ENCODE measurements at places on chromosomes 4 and X.

- DNase-seq, result no peak
Measured at GRCh38 chr4:87523307-87523706, 5.9 kb downstream of the SPARCL1 start.

DNA sequence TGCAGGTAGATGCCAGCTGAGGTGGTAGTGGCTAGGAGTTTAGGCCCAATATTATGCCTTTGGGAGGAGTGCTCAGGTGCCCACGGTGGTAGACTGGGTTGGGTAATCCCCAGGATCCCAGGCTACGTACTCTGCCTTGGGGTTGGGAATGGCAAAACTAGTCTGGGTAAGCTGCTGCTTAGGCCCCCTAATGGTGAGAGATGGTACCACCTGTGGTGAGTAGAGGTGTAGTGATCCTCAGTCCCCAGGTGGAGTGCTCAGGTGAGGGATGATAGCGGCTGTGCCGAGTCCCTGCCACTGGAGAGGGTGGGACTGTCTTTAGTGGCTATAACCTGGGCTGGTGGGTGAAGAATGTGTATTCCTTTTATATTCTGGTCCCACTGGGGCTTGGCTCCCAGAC is 75.2 kb downstream of the IL1RAPL2 start:
- DNase-seq, result no peak

GRCh38 chr4:81197864-81198524 is 17.0 kb downstream of the PRKG2 start:
- DNase-seq, result no peak

- no peak for DNase-seq
Measured at GRCh38 chrX:29470030-29470429, 745.3 kb upstream of the MAGEB2 start.

DNA sequence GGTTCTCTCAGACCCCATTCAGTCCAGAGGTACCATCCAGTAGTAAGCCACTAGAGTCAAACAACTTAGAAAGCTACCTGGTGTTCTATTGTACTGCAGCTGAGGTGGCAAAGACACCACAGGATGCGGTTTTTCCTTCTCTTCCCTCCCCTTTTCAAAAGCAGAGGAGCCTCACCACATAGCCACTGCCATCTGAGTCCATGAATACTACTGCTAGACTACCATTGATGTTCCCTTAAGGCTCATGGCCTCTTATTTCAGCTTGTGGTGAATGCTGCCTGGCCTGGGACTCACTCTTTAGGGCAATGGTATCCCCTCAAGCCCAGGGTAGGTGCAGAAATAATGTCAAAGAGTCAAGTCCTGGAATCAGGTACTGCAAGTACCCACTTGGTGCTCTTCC is 41.8 kb upstream of the KLHL4 start:
- no peak for DNase-seq

GRCh38 chr4:73258436-73258685 is 237 bp downstream of the ANKRD17 start:
- no peak for DNase-seq

GRCh38 chrX:14851526-14851925 is 21.3 kb downstream of the FANCB start:
- DNase-seq, result no peak

DNA sequence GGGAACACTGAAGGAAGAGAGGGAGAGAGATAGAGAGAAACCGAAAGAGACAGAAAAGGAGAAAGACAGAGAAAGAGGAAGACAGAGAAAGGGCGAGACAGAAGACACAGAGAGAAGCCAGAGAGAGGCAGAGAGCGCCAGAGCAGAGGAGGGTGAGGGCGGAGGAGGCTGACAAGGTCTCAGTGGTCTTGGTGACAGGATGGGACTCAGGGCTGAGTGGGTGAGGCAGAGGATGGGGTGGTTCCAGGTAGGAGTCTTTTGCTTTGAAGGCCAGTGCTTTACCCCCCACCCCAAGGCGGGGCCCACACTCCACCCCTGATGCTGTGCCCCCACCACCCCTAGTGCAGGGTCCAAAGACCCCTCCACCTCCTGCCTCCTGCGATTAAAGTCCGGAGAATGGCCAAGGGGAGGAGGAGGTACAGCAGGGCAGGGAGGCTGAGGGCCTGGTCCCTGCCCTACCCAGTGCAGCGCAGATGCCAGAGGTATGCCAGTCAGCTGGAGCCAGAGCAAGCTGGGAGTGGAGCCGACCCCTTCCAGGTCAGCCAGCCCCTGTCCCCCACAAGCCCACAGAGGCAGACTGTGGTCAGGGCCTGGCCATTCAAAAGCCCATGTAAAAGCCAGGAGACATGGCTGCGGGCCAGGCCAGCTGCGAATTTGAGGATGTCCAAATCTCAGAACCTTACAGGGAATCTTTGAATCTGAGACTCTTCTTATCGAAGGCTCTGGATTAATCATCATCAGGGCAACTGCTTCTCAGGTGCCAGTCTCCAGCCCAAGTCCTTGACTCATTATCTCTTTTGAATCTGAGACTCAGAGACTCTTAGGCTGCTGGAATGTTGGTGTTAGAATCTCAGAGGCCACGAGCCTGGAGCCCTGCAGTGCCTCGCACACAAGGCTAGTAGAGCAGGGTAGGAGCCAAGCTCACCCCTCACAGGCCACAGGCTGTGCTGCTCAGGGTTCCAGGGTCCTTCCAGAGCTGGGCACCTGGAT is 758 bp downstream of the IQSEC2 start:
- DNase-seq, result no peak

DNA sequence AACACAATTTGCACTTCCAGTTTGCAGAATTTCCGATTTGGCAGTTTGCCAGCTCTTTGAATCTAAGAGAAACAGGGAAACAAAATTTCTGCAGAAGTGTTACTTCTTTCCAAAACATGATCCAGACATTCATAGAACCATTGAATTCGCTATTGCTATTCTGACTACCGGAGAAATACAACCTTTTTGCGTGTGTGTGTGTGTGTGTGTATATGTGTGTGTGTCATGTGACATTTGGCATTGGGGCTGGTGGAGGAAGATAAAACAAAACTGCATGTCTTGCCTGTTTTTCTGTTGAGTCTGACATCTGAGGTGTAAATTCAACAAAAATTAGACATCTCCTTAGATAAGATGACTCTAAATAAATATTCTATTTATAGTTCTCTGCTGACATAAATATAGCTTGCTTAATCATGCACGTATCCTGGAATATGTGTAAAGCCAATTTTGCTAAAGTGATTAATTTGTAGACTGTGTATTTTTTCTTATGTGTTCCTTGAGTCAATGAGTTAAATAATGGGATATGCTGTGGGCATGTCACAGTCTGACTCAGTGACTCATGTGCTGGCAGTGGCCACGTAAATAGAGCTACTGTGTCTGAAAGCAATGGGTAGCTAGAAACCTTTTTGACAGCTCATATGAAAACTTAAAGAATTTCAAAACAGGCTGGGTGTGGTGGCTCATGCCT is 98.9 kb downstream of the HPGD start:
- peak; percentile 6 for DNase-seq

- no peak for DNase-seq
Measured at GRCh38 chr4:145324161-145324560, 143.8 kb upstream of the OTUD4 start.

DNA sequence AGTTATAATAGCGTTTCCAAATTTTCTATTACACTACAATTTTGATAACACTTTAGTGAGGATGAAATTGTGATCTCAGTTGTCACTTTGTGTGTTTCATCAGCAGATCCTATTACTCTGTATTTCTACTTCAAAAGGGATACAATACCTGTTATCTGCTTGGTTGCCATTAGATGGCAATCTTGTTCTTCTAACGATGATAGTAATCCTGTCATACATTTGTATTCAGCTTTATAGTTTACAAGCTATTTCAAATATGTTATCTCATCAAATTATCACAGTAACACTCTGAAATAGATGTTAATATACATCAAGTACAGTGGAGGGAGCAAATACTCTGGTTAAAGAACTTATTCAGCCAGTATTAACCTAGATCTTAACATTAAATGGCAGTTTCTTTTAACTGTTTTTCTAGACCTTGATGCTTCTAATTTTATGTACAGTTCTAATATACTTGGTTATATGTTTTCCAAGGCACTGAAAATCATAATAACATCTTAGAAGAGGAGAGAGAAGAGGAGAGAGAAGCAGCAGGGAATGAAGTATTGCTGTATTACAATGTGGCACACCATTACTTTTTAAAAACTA is 292.0 kb downstream of the CCSER1 start:
- DNase-seq, result no peak

DNA sequence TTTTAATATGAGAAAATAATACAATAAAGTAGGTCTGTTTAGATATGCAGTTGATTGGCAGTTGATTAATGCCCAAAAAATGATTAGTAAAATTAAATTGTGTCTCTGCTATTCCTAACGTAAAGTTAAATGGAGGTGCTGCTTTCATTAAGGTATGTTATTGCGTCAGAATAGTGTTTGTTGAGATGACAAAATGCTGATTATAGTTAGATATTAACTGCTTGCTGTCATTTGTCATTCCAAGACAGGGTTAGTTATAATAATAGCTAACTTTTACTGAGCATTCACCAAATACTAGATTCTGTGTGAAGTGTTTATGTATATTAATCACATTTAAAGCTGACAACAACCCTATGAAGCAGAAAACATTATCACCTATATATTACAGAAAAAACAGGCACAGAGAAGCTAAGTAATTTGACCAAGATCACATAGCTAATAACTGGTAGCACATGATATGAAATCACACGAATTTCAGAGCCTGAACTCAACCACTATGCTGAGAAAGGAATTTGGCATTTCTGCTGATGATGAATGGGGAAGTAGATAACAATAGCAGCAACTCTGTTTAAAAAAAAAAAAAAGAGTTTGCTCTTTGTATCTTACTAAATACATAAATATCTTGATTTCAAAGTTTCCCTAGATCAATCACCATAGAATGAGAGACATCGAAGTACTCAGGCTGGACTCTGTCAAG is 59.7 kb upstream of the WDR44 start:
- DNase-seq, result no peak

GRCh38 chrX:72624194-72624593 is 51.6 kb upstream of the HDAC8 start:
- no peak for DNase-seq

DNA sequence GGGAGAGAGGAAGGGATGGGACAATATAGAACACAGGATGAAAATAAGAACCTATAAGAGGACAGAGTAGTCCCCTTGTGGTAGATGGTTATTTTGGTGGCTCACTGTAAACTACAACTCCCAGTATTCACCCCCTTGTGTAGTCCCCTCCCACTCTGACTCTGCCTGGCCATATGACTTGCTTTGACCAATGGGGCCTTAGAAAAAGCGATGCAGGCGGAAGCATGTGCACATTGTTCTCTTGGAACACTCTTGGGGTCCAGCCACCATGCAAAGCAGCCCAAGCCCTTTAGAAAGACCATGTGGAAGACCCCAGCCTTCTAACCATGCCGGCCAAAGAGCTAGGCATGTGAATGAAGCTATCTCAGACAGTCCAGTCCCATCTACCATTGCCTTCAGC is 415.0 kb downstream of the BCOR start:
- DNase-seq, result no peak

- no peak for DNase-seq
Measured at GRCh38 chr4:28226962-28227361, 1366.3 kb downstream of the STIM2 start.

- no peak for DNase-seq
Measured at GRCh38 chr4:134057356-134057755, 144.2 kb downstream of the PABPC4L start.

- DNase-seq, result no peak
Measured at GRCh38 chr4:104163820-104164219, 330.9 kb downstream of the CXXC4 start.

- no peak for DNase-seq
Measured at GRCh38 chr4:3515646-3516045, 16.6 kb downstream of the LRPAP1 start.

- DNase-seq, result peak; percentile 68
Measured at GRCh38 chrX:119482481-119483480, 14.5 kb downstream of the SLC25A5 start.

- DNase-seq, result no peak
Measured at GRCh38 chr4:53654300-53654758, 63.0 kb upstream of the LNX1 start.

All from NCI-H774 (cell line).